ENCODE measurements at places on chromosomes 7 and 10.

DNA sequence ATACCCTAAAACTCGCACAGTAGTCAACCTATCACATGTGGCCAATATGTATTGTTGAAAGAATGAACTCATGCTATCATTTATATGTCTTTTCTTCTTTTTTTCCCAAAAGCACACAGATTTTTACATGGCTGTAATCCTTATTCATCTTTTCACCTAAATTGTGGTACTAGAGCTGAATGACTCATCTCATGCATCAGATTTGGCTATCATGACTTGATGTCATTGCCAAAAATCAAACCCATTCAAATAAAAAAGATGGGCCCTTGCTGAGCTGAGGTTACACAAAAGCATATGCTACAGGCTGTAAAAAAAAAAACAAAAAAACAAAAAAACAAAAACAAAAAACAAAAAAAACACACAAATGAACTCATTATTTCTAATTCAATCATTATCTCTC is 3.3 kb upstream of the LMOD2 start:
- DNase-seq: no peak

DNA sequence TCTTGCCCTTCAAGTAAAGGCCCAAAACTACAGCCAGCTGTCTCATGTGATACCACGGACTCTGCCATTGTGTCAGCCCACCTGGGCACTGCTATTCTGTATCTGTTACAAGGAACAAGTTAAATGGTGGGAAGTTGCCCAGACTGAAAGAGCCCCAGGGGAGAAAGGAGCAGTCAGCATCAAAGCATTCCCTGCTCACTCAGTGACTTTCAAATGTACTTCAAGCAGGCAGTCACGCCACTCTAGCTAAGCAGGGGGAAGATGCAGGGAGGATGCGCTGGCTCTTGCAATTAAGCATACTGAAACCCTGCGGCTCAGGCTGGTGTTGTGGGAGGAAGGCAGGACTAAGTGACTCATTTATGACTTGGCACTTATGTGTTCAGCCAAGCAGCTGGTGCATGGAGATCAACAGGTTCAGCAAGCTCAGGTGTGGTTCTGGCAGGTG is 1249.6 kb downstream of the TYW1 start:
- no peak for DNase-seq

DNA sequence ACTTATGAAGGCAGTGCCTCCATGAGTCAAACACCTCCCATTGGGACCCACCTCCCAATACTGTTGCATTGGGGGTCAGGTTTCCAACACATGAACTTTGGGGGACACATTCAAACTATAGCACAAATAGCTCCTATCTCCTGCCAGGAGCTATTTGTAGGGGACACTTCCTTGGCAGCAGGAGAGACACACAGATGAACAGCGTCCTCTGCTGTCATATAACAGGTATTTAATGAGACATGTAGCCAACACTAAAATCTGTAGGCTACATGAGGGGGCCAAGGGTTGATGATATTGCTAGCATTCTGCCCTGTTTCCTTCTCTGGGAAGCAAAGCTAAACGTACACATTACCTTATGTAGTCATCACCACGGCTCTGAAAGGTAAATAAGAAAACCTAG is 2.6 kb upstream of the GPR26 start:
- DNase-seq: no peak

- peak; percentile 42 for DNase-seq
These were observed 11.4 kb downstream of the MTURN start for GRCh38 chr7:30146127-30146612.

DNA sequence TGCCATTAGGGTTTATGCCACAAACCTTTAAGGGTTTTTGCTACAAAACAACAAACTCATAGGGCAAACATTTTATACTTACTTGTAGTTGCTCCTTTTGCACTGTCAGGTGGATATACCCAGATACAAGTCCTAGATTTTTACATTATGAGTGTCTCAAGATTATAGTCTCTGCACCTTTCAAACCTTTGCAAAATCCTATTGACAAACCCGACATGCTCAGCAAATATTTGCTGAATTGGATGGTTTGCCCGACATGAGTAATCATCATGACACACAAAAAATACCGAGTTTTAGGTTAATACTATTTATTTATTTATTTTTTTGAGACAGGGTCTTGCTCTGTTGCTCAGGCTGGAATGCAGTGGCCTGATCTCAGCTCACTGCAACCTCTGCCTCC is 117.3 kb downstream of the SLC25A13 start:
- no peak for DNase-seq

DNA sequence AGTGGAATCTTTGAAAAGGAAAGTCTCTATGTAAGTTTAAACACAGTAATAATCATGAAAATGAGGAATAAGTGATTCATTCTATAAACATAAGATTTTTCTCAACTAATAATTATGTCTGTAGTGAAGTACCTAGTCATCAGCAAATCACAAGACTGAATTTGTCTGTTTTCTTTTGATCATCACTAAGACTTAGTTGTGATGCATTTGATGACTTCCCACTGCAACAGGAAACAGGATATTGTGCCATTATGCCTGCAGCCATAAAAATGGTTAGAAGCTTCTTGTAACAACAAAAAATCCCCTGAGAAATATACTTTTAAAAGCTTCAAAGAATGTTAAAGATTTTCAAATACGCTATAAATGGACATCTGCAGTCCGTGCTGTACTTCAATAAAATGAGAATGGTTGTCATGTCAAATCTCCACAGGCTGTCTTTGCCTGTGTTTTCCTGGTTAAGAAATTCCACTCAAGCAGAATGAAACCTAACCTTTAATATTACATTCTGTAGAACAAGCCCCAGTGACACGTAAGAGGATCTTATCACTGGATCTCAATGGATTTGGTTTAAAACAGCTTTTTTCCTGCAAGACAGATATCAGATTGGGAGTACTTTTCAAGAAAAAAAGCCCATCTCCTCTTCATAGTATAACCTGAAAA is 1262.3 kb upstream of the PHF14 start:
- no peak for DNase-seq

- DNase-seq: no peak
These were observed 40.6 kb upstream of the AOAH start for GRCh38 chr7:36764929-36765328.

GRCh38 chr7:137304624-137305235 is 38.8 kb downstream of the PTN start:
- no peak for DNase-seq

GRCh38 chr7:12814107-12814506 is 126.7 kb downstream of the ARL4A start:
- no peak for DNase-seq

Data from right hindlimb (tissue), 1 donor.